ENCODE measurements at places on chromosomes 16 and 17. TPM values are rescaled to one million over a fixed set of nuclear protein-coding genes. Genes with fewer than 3 reads are reported as not detected.

DNA sequence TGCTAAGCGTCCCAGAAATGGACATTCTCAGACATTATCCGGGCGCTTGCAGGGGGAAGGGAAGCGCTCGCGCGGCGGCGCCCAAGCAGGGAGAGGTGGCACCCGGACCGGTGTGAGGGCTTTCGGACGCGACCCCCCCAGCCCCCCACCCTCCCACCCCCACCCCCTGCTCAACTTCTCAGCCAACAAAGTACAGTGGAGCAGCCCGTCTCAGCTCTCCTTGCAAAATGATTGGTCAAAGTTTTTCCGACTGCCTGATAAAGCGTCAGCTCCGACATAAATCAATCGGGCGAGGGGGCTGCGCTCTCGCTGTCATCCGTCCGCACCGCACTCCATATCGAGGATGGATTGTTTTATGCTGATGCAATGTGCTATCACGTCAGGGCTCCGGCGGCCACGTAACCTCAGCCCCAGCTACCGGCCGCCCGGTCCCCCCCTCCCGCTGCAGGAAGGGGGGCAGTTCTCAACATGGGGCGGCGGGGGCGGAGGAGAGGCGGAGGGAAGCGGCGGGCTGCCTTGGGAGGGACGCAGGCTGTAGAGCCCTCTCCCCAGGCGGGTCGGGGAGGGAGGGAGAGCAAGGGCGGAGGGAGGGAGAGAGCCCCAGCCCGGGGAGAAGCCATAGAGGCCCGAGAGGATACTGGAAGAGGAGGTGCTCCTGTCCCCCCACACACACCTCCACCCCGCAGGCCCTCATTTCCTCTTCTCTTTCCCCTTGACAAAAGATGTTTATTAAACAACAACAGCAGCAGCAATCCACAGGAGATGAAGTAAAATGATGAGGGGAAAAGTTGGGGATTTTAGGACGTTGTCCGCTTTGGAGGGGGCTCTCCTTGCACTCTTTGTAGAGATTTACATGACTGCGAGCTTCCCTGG lies at the start of gene HOXB9:
HOXB9 (minus strand) TSS at position 114 of the 873 bp plus-strand sequence; CDS start at position 25, 89 bp downstream.
- H3K4me3 ChIP-seq, result no peak within 1 kb of the TSS
- DNase-seq, result no peak
- no peaks in the 10 kb centered on the region for H3K36me3 ChIP-seq

DNA sequence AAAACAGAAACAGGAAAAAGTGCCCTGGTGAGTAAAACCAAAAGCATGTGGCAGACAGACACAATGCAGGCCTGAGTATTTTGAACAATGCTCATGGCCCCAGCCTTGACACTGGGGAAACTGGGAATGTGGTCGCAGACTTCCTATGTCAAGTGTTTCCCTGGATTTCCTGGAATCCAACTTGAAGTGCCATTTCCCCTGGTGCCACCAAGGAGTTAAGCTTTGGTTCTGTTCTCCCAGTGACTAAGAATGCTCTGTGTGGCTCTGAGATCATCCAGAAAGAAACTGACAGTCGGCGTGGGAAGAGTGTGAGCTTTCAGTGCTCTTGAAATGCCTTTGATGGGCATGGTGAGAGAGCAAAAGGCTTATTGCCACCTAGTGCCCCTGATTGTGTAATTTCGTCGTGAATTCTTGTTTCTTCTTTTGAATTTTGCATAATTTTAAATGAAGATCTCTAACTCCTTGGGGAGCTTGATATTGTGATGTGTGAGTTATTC lies 96.0 kb downstream of the YPEL2 start:
- no peaks in the 10 kb centered on the region for H3K27me3 ChIP-seq
- no peak for DNase-seq
- peaks cover 75% of the 10 kb centered on the region for H3K4me1 ChIP-seq
- H3K27ac ChIP-seq, result peak overlapping the region; percentile 63
- H3K4me3 ChIP-seq, result no peak overlapping the region

GRCh38 chr16:17228048-17228707 lies 242.6 kb downstream of the XYLT1 start:
- H3K36me3 ChIP-seq, result no peaks in the 10 kb centered on the region
- no peak for DNase-seq
- no peaks in the 10 kb centered on the region for H3K27me3 ChIP-seq
- H3K27ac ChIP-seq, result no peak overlapping the region
- H3K4me3 ChIP-seq, result no peak overlapping the region

- no peaks in the 10 kb centered on the region for H3K4me1 ChIP-seq
- peak; percentile 33 for DNase-seq
- no peaks in the 10 kb centered on the region for H3K27me3 ChIP-seq
- no peak overlapping the region for H3K27ac ChIP-seq
Observed at GRCh38 chr16:59886021-59886420, 1151.9 kb upstream of the GOT2 start.

DNA sequence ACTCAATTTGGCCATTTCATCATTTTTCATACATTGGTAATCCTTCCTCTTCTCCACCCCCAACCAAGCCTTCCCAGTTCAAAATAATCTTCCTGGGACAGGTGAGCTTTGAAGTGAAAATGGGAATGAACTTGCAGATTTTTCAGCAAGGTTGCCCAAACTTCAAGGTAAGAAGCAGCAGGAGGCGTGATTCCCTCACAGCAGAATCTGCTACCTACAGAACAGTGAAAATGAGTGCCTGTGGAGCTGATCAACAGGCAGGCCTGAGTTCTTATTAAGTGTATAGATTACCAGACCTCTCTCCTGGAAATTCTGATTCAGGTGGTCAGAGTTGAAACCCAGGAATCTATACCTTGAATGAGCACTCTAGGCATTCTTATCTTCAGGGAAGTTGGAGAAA lies 356.6 kb downstream of the RBFOX1 start:
- H3K4me3 ChIP-seq, result no peak overlapping the region
- no peaks in the 10 kb centered on the region for H3K4me1 ChIP-seq
- H3K27ac ChIP-seq, result no peak overlapping the region
- H3K27me3 ChIP-seq, result no peaks in the 10 kb centered on the region
- H3K36me3 ChIP-seq, result no peaks in the 10 kb centered on the region
- DNase-seq, result no peak

- H3K4me3 ChIP-seq, result no peak overlapping the region
- no peaks in the 10 kb centered on the region for H3K36me3 ChIP-seq
- no peaks in the 10 kb centered on the region for H3K27me3 ChIP-seq
- H3K4me1 ChIP-seq, result peaks cover 74% of the 10 kb centered on the region
- H3K27ac ChIP-seq, result no peak overlapping the region
Observed at GRCh38 chr17:39634384-39634871, 2.5 kb upstream of the STARD3 start.

Gene TMEM235
- not detected for total RNA-seq

Gene OR2C1
- total RNA-seq, result not detected
